Esophagus squamous epithelium (tissue), 5 donors: ENCODE measurements at places on chromosomes 7 and 10.

DNA sequence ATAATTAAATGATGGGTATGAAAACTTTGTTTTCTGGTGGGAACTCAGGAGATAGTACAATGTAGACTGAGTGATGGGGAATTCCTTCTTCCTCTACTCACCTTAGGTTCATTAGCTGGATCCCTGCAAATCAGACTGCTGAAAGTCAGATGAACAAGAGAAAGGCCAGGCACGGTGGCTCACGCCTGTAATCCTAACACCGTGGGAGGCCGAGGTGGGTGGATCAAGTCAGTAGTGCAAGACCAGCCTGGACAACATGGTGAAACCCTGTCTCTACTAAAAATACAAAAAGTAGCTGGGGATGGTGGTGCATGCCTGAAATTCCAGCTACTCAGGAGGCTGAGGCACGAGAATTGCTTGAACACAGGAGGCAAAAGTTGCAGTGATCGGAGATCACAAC, 28.7 kb upstream of the ST8SIA6 start:
- DNase-seq = no peak

GRCh38 chr10:75408509-75408875, 6.9 kb upstream of the ZNF503 start:
- DNase-seq = no peak

DNA sequence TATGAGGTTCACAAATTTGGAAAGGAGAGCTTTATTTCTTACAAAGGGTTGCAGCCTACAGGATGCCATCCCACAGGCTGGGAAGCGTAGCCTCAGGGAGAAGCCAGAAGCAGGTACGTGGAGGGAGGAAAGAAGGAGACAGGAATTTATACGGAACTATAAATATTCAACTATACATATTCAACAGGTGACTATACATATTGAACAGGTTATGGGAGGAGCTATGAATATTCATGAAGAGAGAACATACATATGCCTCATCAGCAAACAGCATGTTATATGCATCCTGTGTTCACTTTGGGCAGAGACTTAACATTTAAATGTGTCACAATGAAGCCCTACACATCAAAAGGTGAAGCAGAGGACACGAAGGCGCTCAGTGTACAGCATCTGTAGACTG, 40.5 kb upstream of the LMTK2 start:
- DNase-seq = no peak

DNA sequence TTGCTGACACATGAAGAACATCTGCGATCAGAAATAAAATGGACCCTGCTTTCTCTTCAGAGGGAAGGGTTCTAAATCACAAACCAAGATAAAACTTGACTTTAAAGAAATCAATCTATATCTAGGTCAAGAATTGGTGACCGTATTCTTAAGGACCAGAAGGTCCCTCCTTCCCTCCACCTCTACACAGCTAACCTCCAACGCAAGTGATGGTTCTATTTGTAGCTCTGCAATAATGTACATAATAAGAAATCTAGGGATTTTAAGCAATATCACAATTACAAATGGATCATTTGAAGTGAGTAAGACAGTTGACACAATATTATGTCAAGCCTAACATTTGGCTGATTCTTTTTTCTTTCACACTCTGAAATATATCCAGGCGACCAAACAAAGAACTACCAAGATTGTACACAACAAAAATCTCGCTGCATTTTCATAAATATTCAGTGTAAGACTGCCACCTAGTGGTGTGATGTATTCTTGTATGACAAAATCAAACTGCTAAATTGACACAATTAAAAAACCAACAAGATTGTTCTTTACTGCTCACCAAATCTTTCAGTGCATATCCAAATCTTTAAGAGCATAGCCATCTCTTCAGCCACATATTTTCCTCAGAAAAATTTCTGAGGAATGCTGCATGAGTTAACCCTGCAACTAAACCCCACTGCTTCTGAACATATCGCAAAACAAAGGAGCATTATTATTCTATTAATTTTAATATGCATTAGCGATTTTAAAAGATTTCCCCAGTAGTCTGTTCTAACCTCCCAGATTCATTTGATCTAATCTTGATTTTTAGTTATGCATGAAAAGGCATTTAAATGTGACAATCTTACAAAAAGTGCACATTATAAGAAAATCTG, 44.5 kb downstream of the ICA1 start:
- DNase-seq = no peak

GRCh38 chr10:60846173-60846572, 67.9 kb downstream of the CDK1 start:
- DNase-seq = no peak

DNA sequence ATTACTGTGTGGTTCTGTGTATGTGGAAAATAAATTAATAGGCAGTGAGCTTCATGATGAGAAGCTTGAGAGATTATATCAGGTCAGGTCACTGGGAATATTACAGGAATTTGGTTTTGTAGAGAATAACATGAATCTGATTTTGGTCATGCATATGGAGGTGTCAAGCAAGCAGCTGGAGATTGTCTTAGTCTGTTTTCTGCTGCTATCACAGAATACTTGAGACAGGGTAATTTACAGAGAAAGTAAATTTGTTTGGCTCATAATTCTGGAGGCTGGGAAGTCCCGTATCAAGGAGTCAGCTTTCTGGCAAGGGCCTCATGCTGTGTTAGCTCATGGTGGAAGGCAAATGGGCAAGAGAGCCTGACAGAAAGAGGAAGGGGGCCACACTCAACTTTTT, 120.7 kb upstream of the FAM3C start:
- DNase-seq = no peak

DNA sequence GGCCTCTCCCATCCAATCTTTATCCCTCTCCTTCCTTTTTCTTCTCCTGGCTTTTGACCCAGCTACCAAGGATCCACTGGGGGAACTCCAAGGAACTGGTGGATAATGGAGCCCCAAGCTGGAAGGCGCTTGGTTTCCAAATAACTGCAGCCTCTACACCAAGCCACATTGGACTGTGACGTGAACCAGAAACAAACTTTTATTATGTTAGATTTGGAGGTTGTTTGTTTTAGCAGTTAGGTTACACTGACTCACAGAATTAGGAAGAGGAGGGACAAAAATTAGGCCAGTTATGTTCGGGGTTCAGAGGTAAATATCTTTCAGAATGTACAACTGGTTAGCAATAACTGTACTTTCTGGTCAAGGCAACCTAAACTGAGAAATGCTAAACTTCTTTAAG, 21.3 kb upstream of the ANK3 start:
- no peak for DNase-seq

- no peak for DNase-seq
Measured at GRCh38 chr7:50838675-50839377, 56.1 kb upstream of the GRB10 start.

- no peak for DNase-seq
Measured at GRCh38 chr7:137360087-137360679, 16.6 kb upstream of the PTN start.

- no peak for DNase-seq
Measured at GRCh38 chr10:2263561-2263960, 526.2 kb upstream of the ADARB2 start.
